ENCODE measurements at places on chromosomes 6 and 20. TPM values are rescaled to one million over a fixed set of nuclear protein-coding genes. Genes with fewer than 3 reads are reported as not detected.

The OR2J3 gene
- total RNA-seq = under 0.01 TPM

The HSPA12B gene
- 11.1 TPM for total RNA-seq

The PRDM13 gene
- total RNA-seq = not detected

The GGTLC1 gene
- not detected for total RNA-seq

The CLPSL2 gene
- total RNA-seq = not detected

The TREM1 gene
- not detected for total RNA-seq

The NDUFAF5 gene
- total RNA-seq = 14.7 TPM

The SRSF12 gene
- not detected for total RNA-seq
